ENCODE measurements at places on chromosomes 3 and 15. TPM values are rescaled to one million over a fixed set of nuclear protein-coding genes. Genes with fewer than 3 reads are reported as not detected.

Gene MST1
- 3.3 TPM for total RNA-seq

Gene STAC
- 0.37 TPM for total RNA-seq

Gene KLF15
- total RNA-seq, result 2.0 TPM

Gene CLDND1
- 32.6 TPM for total RNA-seq

Gene HES1
- 0.39 TPM for total RNA-seq

Gene LRRIQ4
- total RNA-seq, result not detected

Gene CHRFAM7A
- not detected for total RNA-seq

Gene ST3GAL6
- 0.59 TPM for total RNA-seq

Gene ANKRD63
- not detected for total RNA-seq

Gene ANKRD34C
- not detected for total RNA-seq

Gene LPP
- 45.7 TPM for total RNA-seq

Gene SLC22A14
- total RNA-seq, result 1.5 TPM

Gene MASP1
- total RNA-seq, result 7.0 TPM

Gene CPN2
- not detected for total RNA-seq

Gene EIF4E3
- total RNA-seq, result 2.9 TPM

Gene SCAANT1
- total RNA-seq, result not detected

Gene NPAP1
- total RNA-seq, result not detected

Gene TJP1
- total RNA-seq, result 67.6 TPM

Gene ACP3
- 47.5 TPM for total RNA-seq

Gene LTK
- 0.20 TPM for total RNA-seq
